ENCODE measurements at places on chromosomes 5 and 9.

DNA sequence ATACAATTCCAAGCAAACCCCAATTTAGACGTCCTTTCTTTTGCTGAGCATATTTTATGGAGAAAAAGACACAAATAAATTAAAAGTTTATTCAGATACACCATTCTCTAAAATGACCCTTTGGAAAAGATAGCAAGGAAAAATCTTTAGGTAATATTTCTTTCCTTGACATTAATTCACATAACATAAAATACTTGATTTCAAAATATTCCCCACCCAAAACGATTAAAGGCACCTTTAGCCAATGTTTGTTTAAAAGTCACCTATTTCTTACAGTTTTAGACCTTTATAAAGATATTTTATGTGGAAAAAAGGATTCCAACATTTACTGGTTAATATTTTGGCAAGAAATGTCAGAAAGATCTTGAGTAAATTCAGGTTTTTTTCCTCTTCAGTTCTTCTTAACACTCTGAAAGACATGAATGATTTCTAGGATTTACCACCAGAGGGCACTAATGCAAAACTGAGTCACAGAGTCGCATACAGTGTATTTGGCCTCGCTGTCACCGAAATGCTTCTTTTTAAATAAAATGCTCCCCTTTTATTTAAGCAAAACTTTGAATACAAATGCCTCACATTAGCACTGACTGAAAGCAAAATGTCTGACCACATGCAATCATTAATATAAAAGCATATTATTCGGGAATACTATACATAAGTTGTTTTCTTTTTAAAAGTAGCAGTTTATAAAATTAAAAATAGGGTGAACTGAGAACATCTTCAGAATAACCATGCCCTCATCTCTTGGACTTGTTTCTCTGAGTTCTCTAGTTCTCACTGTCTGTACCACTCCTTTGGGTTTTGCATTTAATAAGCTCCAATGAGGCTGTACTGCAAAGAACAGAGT lies 122.5 kb downstream of the SLC1A3 start:
- DNase-seq = no peak

GRCh38 chr5:135491552-135492318 lies 39.6 kb upstream of the TIFAB start:
- DNase-seq = no peak

DNA sequence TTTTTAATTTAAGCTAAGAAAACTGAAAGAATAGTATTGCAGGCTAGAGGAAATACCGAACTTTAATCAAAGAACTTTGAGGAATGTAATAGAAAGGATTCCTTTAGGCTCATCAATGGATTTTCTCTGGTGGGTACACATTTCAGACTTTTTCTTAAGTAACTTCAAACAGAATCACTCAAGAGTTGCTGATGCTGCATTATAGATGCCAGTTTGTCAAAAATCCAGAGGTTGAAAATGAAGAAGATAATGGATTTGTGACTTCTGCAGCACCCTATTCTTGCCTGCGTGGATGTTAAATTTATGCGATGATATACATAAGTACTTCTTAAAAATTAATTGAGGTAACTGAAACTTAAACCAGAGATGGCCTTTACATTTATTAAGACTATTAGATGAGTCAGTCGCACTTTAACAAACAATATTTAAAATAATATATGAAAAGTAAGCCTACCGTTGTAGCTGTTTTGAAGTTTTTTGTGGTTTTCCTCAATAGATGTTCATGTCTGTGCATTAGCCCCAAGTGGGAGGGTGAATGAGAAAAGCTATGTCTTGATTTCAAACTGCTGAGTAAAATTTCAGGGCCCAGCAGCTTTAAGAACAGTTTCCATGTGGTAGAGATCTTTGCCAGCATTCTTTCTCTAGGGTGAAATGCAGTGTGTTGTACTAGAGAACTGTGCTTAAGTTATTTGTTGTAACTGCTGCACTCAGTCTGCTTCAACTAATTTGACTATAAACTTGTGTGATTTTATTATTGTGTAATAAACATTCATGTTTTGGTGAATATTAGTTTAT lies at the start of gene OGN:
Gene OGN (minus strand): TSS at position 537 of the 795 bp plus-strand sequence. CDS start 1,171 bp downstream, outside the sequence.
- no peak for DNase-seq

GRCh38 chr5:73233053-73233460 lies 60.1 kb downstream of the TMEM174 start:
- DNase-seq = no peak

- no peak for DNase-seq
These were observed 174.0 kb upstream of the NREP start for GRCh38 chr5:111930905-111931461.

DNA sequence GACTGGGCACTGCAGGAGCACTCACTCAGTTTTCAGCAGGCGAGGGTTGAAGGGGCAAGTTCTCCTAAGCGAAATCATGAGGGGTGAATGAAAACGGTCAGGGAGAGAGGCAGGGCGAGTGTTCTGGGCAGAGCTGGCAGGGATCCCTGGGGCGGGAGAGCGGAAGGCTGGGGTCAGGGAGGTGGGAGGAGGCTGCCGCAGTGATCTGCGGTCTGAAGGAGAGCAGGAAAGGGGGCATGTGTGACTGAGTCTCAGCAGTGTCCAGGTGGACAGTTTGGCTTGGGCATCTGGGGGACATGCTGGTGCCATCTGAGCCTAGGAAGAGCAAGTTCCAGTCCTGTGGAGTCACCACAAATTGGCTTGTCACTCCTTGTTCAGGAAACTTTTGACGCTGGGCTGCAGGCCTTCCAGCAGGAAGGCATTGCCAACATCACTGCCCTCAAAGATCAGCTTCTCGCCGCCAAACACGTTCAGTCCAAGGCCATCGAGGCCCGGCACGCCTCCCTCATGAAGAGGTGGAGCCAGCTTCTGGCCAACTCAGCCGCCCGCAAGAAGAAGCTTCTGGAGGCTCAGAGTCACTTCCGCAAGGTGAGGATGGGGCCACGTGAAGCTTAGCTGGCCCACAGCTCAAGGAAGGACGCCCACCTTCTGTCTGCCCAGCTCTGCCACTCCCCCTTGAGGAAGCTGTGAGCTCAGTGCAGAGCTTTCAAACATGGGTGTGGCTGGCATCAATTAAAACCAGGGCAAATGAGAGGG lies 31.1 kb downstream of the DYNC2I2 start:
- no peak for DNase-seq

DNA sequence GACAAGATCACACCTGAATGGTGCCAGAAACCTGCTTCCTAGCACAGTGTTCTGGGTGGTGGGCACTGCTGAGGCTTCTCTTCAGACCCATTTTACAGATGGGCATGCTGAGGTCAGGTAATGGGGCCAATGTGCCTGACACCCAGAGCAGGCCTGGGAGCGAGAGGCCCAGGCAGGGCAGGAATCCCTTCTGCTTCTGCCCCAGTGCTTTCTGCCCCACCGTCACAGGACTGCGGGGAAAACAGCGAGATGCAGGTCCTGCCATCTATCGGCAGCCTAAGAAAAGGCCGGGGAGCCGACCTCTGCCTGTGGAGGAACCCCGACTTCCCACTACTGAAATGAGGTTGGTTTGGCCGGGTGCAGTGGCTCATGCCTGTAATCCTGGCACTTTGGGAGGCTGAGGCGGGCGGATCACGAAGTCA lies 22.8 kb upstream of the RNU6ATAC start:
- DNase-seq = no peak

GRCh38 chr9:14228602-14229001 lies 85.3 kb downstream of the NFIB start:
- DNase-seq = no peak

- no peak for DNase-seq
These were observed 79.9 kb upstream of the SLC1A3 start for GRCh38 chr5:36526537-36526936.

GRCh38 chr9:94977416-94977815 lies 250.9 kb downstream of the AOPEP start:
- DNase-seq = no peak

DNA sequence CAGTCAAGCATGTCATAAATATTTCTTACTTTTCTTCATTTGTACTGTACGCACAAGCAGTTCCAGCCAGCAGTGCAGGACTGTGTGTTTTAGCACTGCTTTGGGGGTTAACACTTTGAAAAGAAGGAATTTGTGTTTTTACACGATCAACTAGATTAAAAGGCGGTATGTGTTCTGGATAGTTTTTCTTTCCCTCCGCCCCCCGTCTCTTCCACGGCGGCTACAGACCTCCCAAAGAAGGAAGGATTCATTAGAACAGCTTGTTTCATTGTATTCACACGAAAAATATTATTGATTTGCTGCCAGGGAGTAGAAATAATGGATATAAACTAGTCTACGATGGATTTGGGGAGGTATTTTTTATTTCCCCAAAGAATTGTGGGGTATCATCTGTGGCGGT lies 336.8 kb upstream of the RFX3 start:
- no peak for DNase-seq

DNA sequence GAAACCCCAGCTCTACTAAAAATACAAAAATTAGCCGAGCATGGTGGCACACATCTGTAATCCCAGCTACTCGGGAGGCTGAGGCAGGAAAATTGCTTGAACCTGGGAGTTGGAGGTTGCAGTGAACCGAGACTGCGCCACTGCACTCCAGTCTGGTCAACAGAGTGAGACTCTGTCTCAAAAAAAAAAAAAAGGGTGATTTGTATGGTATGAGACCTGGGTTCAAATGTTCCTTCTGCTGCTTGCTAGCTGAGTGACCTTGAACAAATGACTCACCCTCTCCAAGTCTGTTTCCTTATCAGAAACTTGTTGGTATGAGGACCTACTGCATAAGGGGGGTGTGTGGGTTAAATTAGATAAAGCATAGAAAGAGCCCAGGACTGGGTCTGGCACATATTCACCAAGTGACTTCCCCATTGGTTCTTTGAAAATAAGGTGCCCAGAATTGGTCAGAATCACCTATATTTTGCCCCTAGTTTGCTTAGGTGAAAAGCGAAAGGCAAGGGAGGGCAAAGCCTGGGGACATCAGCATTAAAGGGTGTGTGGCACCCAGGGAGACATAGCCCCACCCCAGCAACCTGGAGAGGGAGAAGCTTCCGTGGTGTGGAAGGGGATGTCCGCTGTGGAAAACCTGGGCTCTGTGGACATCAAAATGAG lies 9.9 kb downstream of the SLC25A25 start:
- no peak for DNase-seq

- DNase-seq = no peak
These were observed 8.0 kb upstream of the HABP4 start for GRCh38 chr9:96441798-96442445.

- DNase-seq = no peak
These were observed 18.1 kb downstream of the C9orf50 start for GRCh38 chr9:129602598-129603415.

GRCh38 chr9:126451316-126451885 lies 124.8 kb downstream of the MVB12B start:
- no peak for DNase-seq

- no peak for DNase-seq
These were observed 231.0 kb downstream of the PLK2 start for GRCh38 chr5:58228896-58229295.

DNA sequence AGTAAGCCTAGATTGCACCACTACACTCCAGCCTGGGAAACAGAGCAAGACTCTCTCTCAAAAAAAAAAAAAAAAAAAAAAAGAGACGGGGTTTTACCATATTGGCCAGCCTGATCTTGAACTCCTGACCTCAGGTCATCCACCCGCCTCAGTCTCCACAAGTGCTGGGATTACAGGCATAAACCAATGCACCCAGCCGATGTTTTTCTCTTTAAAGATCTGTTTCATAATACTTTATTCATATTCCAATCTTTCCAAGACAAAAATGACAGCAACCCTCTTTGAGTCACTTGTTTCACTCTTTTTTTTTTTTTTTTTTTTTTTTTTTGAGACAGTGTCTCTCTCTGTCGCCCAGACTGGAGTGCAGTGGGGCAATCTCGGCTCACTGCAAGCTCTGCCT lies 13.6 kb upstream of the LMNB1 start:
- DNase-seq = no peak

GRCh38 chr5:73256862-73257261 lies 83.9 kb downstream of the TMEM174 start:
- DNase-seq = no peak
